ENCODE measurements at places on chromosomes 16 and 17.
A peak's percentile ranks its signal among the peaks of the same experiment; 100 is the strongest.

- peak; percentile 48 for DNase-seq
Measured at GRCh38 chr17:50155115-50155819, 4.8 kb upstream of the PPP1R9B start.

GRCh38 chr16:50972876-50973275, 178.2 kb downstream of the SALL1 start:
- DNase-seq: no peak

- peak; percentile 63 for DNase-seq
Measured at GRCh38 chr17:17042851-17043460, 699 bp downstream of the MPRIP start.

DNA sequence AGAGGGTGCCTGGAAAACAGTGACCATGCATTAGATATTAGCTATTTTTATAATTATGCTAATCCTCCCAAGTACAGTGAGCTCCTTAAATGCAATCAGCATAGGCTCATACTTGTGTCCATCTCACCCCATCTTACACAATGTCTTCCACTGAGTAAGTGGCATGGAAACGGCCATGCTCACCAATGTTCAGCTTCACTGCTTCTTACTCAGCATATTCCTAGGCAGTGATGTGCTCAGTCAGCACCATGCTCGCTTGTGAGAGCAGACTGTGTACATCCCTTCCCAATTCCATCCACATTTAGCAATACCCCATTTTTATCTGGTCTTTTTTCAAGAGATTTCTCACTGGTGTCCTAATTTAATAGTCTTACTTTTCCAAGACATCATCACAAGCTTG, 454.8 kb upstream of the SOX9 start:
- no peak for DNase-seq

All from LHCN-M2 (cell line).